ENCODE measurements at places on chromosomes 6 and 20.

DNA sequence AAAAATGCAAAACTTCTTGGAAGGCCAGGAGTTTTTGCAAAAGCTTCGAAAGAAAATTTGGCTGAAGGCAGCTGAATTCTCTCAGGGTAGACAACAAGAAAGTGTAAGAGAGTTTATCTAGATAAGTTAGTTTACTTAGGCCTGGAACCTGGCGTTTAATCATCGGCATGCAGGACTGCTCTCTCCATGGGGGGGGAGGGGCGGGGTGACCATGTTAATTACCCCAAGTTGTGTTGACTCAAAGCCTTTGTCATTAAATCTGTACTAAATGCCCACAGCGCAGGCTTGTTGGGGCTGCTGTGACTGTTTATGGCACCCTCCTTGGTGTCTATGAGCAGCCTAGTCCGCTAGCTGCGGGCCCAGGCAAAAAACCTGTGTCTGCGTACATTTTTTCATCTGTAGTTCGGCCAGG lies 20.1 kb upstream of the ZNF451 start:
- no peak for DNase-seq

DNA sequence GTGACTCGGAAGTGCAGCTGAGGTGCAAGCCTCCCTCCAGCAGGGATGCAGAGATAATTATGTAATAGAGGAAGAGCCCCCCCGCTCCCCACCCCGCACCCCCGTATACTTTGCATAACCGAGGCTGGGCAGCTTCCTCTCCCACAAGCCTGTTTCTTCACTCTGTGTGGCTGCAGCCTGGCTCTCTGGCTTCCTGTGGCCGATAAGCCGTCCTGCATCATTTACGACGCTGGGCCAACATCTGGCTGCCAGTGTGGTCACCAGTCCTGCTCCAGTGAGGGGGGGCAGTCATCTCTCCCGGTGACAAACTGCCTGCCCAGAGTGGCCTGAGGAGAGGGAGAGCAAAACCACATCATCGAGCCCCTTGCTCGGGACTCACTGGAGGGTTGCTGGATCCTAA lies 59.2 kb downstream of the RBM38 start:
- no peak for DNase-seq

DNA sequence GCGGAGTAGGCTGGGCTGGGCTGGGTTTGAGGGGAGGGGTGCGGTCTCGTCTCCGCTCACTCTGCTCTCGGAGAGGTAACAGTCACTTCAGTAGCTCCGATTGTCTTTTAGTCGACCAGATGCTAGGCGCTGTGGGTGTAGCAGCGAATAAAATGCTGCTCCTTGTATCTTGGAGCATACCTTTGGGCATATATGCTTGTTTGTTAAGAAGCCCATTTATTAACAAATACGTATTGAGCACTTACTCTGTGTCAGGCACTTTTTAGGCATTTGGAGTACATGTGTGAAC lies 545 bp downstream of the ACTR5 start:
- DNase-seq: no peak

DNA sequence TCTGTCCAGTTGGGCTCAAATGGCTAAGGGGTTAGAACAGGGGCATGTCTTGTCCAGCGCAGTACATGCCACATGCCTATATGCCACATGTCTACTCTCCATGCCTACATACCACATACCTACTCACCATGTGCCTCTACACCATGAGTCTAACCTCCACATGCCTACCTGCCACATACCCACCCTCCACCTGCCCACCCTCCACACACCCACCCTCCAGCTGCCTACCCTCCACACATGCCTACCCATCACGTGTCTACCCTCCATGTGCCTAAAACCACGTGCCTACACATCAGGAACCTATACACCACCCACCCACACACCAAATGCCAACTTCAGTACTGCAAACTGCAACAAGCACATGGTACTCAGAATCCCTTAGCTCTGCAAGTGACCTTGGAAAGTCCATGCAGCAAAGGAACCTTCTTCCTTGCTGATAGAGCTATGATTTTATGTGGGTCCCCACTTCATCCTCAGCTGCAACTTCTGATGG lies 113.0 kb upstream of the CST7 start:
- no peak for DNase-seq

DNA sequence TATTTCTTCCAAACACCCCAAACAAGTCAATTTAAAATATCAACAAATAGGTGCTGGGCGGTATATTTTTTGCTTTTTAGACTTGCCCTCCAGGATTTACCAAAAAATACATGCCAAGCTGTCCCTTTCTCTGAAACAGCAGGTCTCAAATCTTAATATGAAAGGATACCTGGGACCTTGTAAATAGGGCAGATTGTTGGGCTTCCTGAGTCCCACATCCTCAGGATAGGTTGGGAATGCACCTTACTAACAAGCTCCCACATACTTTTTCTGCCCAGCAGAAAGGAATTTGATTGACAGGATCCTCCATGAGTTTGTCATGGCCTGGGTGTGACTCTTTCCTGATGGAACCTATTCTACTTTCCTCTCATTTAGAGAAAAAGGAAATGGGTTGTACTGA lies 4.9 kb upstream of the SLC24A3 start:
- DNase-seq: no peak

GRCh38 chr6:87155842-87156815 lies 764 bp downstream of the ZNF292 start:
- peak; percentile 27 for DNase-seq

DNA sequence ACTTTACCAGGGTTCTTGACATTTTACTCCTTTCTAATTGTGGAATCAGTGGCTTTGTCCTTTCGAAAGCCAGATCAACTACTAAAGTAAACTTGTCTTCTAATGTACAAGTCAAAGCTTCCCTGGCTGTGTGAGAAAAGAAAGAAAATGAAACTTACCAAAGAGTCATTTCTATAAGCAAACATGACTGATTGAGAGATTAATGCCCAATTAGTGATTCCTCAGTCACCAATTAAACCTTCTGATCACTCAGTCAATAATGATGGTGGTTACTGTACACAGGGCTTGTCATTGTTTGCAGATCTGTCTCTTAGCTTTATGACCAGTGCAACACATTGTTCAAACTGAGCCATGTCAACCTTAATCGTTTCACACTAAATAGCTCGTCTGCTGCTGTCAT lies 1168.4 kb upstream of the CITED2 start:
- no peak for DNase-seq

DNA sequence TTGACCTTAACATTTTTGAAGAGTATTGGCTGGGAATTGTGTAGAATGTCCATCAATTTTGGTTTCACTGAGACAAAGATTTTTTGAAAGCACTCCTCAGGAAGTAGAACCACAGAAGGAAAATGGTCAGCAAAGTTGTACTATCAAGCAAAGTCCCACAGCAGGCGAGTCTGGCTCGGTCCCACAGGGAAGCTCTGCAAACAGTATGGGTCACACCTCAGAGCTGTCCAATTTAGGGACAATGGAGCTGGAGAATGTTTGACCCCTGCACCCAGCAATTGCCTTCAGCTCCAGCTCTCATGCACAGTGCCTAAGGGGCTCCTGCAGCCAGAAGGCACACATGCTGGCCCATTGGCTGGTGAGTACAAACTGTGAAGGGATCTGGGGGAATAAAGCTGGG lies 147.0 kb downstream of the MAFB start:
- DNase-seq: no peak

DNA sequence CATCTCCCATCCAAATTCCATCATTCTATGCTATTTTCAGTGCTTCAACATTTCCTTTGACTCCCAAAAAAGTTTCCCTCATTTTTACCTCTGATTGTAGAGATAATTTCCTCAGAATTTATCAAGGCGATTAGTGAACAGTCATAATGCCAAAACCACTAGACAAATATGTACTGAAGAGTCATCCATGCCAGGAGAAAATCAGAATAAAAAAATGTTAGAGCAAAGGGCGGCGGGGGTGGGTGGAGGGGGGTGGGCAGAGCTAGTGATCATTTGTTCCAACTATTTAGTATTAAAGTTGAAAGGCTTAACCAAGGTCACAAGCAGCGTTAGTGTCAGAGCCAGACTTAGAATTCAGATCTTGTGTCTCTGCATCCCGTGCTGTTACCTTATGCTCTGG lies 5.3 kb upstream of the ADGRF5 start:
- no peak for DNase-seq

- DNase-seq: no peak
Measured at GRCh38 chr6:135651964-135652755, 154.6 kb upstream of the AHI1 start.

- no peak for DNase-seq
Measured at GRCh38 chr6:20211941-20212391, 303 bp downstream of the MBOAT1 start.

DNA sequence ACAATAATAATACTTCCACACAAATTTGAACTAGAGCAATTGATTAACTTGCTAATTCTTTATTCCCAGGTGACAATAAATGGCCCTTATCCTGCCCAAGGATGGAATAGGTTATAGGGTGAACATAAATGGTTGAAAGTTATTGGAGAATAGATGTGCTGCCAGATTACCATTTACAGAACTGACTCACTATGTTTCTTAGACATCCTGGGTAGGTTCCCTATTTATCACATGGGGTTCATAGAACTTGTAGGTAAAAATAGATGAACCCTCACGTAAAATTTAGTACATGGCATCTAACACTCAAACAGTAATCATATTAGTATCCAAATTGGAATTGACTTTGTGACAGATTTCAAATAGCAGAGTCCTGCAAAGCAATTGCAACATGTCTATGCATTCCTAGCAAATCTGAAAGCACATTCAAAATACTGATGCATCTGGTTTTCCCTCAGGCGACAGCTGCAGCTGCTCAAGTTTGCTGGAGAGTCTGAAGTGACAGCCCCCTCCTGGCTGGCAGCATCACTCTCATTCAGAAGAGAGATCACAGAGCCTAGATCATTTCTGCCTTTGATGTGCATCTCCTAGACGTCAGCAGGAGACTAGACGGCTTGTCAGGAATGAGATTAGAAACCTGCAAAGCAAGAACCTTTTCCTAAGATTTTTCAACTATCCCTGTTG lies 80.2 kb upstream of the RNF217 start:
- DNase-seq: no peak

GRCh38 chr6:91874971-91875370 lies 1288.1 kb upstream of the MAP3K7 start:
- DNase-seq: no peak

DNA sequence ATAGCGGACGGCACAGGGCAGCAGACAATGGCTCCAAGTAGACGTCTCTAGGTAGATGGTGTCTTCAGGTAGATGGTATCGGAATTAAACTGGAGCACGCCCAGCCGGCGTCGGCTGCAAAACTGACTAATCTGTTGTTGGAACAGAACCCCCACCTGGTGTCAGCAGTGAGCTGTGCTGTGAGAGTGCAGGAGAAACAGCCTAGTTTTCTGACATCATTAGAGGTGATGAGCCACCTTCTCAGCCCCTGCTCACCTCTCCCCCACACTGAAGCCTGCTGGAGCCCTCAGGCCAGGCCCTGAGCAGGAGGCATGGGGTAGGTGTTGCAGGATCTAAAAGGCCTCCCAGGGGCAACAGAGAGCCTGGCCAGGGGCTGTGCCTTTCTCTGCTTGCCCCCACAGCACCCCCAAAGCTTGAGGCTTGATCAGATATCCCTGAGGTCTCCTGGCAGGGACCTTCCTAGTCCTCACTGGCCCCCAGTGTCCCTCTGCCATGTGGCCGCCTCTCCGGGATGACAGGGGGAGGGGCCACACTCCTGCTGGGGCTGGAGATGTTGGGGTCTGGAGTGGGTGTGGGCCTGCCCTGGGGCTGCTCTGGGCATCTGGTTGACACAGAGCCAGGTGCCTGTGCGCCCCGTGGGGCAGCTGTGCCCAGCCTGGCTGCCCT lies 6.9 kb upstream of the HELZ2 start:
- DNase-seq: peak; percentile 59

GRCh38 chr20:41635158-41635557 lies 17.0 kb upstream of the CHD6 start:
- no peak for DNase-seq

GRCh38 chr6:135853986-135854385 lies 2.5 kb downstream of the PDE7B start:
- no peak for DNase-seq

GRCh38 chr20:3339076-3339475 lies 68.4 kb downstream of the DNAAF9 start:
- no peak for DNase-seq

GRCh38 chr20:62214067-62214466 lies 6.0 kb downstream of the HRH3 start:
- DNase-seq: no peak

GRCh38 chr6:132819405-132820161 lies 5.2 kb downstream of the RPS12 start:
- DNase-seq: no peak

GRCh38 chr6:48084201-48084600 lies 26.8 kb downstream of the PTCHD4 start:
- DNase-seq: no peak

- DNase-seq: no peak
Measured at GRCh38 chr6:38459291-38459690, 180.4 kb downstream of the BTBD9 start.

DNA sequence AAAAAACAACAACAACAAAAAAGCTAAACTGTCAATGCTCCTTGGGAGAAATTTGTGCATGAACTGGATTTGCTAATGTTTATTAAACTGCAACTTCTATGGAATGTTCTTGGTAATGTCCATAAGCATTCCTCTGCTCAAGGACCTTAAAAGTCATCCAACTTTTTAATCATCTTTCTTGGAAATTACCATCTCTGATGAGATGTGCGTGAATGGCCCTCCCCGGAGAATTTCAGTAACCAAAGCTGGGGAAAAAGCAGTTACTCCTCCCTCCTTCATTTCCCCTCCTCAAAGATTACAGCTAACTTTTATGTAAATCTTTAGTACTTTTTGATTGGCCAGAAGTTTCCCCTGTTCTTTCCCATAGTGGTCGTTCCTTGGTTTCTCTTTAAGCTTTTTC lies 5.2 kb downstream of the TBCC start:
- DNase-seq: no peak

- no peak for DNase-seq
Measured at GRCh38 chr6:34022250-34022872, 123.5 kb downstream of the GRM4 start.

GRCh38 chr20:12893019-12893418 lies 115.8 kb upstream of the SPTLC3 start:
- DNase-seq: no peak

GRCh38 chr6:18016698-18017097 lies 29.3 kb upstream of the KIF13A start:
- no peak for DNase-seq

DNA sequence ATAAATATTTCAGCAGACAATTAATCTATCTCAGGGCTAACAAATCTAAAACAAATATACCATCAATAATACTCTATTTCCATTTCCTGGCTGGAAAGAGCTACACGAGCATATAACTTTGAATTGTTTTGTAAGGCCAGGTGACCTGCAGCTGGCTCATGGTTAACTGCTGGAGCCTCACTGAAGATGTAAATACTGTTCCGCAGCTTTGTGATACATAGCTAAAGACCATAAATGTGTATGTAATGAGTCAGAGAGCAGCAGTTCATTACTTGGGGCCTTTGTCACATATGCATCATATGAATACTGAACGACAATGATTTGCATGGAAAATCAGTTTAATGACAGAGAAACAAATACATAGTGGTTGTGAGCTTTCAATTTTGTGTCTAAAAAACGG lies 109.4 kb upstream of the CCN2 start:
- DNase-seq: no peak
